ENCODE measurements at places on chromosomes 12 and 14.

DNA sequence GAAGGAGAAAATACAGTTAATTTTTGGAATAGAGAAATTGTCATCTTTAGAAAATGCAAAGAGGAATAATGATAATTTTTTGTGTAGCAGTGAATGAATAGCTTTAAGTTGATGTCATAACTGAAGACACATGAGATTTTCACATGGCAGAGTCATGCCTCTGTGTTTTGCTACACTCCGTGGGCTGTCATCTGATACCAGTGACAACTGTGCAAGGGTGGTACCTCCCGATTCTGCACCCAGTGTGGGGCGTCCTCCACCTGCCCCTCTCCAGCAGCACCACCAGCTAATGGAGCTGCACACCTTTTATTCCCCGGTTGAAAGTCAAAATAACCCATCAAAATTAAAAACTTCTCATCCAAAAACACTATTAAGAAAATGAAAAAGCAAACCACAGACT lies 47.2 kb downstream of the ANKRD9 start:
- no peak for DNase-seq

GRCh38 chr14:76169776-76170175 lies 18.1 kb downstream of the GPATCH2L start:
- no peak for DNase-seq

- no peak for DNase-seq
Measured at GRCh38 chr14:100035700-100036099, 29.5 kb upstream of the EVL start.

DNA sequence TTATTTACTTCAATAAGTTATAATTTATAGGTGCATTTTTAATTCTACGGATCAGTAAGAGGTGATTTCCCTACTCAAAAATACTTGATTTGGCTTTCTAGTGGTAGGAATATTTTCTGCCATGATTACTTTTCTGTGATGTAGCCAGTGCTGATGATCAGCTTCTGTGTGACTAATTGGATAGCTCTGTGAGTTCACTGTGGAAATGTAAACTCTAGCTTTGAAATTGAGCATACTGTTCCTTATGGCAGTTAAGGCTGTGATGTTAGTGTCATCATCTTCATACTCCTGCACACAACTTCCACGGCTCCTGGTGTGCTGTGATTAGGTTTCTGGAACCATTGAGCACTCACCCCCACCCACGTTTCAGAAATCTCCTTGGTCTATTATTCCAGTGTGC lies 48.2 kb downstream of the PLEKHA5 start:
- no peak for DNase-seq

- no peak for DNase-seq
Measured at GRCh38 chr12:5200278-5201087, 156.8 kb downstream of the KCNA5 start.

DNA sequence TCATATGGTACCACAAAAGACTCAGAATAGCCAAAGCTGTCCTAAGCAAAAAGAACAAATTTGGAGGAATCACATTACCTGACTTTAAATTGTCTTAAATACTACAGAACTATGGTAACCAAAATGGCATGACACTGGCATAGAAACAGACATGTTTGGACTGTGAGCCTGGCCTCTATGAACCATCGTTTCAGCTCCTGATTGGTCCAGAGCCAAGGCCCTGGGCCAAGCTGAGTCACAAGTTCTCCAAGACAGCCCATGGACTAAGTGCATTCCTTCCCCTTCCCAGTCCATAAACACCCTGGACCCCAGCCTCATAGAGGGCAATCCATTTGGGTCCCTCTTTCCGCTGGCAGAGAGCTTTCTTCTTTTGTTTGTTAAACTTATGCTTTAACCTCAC lies 12.1 kb upstream of the PRR4 start:
- no peak for DNase-seq

GRCh38 chr12:92546259-92546634 lies 156.5 kb upstream of the PLEKHG7 start:
- no peak for DNase-seq

- DNase-seq, result no peak
Measured at GRCh38 chr12:23628806-23629205, 320.7 kb downstream of the SOX5 start.

- no peak for DNase-seq
Measured at GRCh38 chr14:100874411-100875091, 29.0 kb downstream of the RTL1 start.

DNA sequence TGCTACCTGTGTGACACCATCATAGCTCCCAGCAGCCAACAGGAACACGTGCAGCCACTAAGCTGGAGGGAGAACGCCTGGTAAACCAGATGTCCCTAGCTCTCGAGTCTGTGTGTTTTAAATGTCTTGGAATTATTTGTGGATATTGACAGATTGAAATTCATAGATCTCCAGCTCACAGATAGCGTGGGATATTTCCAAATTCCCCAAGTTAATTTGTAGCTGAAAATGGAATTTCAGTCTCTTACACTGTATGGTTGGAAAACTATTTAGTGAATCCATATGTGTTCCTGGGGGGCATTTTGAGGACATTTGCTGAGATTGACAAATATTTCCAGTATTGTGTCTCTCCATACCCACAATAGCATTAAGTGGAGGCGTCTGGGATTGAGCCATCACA lies 618.6 kb upstream of the TMEM132C start:
- no peak for DNase-seq

DNA sequence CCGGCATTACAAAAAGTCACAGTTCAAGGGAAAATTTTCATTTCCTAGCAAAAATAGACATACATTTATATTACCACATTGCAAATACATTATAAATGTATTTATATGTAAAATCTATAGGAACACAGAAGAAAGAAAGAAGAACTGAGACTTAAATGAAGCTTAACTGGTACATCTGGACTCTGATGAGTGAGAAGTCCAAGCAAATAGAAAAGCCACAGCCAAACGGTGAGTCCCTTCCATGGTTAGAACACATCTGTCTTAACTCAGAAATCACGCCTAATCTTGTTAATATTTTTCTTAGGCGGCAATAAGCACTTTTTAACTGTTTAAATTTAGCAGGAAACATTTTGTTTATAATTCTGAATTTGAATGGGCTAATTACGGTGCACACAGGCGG lies 9.4 kb upstream of the KLRB1 start:
- no peak for DNase-seq
